ENCODE measurements at places on chromosomes 3 and 15.

DNA sequence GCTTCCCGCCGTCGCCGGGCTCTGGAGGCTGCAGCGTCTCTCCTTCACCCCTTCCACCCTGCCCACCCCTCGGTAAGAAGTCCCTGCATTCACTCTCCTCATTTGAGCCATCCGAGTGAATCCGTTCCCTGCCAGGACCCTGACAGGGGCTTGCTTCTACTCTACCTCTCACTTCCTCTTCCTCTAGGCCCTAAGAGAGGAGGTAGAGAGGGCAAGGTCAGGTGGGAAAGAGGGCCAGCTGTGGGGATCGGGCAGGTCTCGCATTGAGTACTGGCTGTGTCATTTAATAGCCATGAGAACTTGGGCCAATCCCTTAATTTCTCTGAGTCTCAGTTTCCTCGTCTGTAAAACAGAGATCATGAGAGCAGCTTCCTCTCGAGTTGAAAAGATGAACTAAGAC lies 283.6 kb downstream of the UACA start:
- peaks cover 30% of the 10 kb centered on the region for H3K4me1 ChIP-seq
- no peak overlapping the region for H3K4me3 ChIP-seq
- H3K27me3 ChIP-seq: peaks cover 33% of the 10 kb centered on the region
- DNase-seq: no peak

DNA sequence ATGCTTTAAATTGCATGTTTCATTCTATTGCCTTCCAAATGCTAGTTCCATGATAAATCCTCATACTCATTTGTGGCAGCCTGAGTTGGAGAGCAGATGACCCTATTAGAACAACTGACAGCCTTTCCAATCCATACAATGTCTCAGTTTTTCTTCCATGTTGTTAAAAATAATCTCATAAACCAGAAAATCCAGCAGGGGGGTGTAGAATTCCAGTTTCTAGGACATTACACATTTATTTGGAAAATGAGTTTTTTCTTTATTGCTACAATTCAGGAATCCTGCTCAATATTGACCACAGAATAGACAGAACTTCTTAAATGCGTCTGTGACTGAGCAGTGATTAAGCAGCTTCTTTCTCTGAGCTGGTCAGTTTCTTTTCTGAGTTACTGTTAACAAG lies 174.2 kb upstream of the ATP10A start:
- no peaks in the 10 kb centered on the region for H3K36me3 ChIP-seq
- H3K4me1 ChIP-seq: no peaks in the 10 kb centered on the region
- peak; percentile 19 for DNase-seq
- no peaks in the 10 kb centered on the region for H3K27me3 ChIP-seq
- no peak overlapping the region for H3K4me3 ChIP-seq

GRCh38 chr15:39172380-39173281 lies 408.2 kb upstream of the THBS1 start:
- H3K4me1 ChIP-seq: peaks cover 19% of the 10 kb centered on the region
- H3K4me3 ChIP-seq: no peak overlapping the region
- peak; percentile 82 for DNase-seq
- peak overlapping the region; percentile 74 for H3K27ac ChIP-seq

DNA sequence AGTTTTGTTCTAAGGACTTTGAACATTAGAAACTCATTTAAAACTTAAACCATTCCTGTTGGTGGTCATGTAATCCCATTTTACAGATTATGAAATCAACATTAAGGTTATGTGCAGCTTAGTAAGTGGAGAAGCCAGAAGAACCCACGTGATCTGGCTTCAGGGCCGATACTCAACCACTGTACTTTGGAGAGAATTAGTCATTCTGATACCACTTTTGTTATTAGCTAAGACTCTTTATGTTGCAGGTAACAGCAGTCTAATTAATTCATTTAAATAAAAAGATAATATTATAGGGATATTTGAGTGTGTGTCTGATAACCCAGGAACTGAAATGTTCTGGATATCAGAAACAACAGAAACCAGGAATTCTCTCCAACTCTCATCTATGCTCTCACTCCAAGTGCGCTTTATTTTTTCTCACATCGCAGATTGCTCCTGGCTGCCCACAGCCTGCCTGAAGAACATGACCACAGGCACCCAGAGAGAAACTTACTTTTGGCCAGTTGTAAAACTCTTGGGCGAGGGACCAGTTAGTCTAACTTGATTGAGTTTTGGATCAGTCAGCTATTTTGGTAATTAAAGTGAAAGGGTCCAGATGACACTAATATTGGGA lies 25.2 kb downstream of the UBE2E1 start:
- H3K27me3 ChIP-seq: no peaks in the 10 kb centered on the region
- DNase-seq: no peak
- no peak overlapping the region for H3K27ac ChIP-seq
- no peaks in the 10 kb centered on the region for H3K36me3 ChIP-seq
- H3K4me1 ChIP-seq: no peaks in the 10 kb centered on the region
